ENCODE measurements at places on chromosomes 3 and 15.

GRCh38 chr3:169657351-169658124 lies 6.0 kb downstream of the MECOM start:
- no peak for DNase-seq

GRCh38 chr3:193269343-193270028 lies 28.5 kb downstream of the PLAAT1 start:
- no peak for DNase-seq

- peak; percentile 24 for DNase-seq
Measured at GRCh38 chr3:64575211-64575844, 112.5 kb downstream of the ADAMTS9 start.

GRCh38 chr3:21544076-21544462 lies 206.9 kb downstream of the ZNF385D start:
- no peak for DNase-seq

DNA sequence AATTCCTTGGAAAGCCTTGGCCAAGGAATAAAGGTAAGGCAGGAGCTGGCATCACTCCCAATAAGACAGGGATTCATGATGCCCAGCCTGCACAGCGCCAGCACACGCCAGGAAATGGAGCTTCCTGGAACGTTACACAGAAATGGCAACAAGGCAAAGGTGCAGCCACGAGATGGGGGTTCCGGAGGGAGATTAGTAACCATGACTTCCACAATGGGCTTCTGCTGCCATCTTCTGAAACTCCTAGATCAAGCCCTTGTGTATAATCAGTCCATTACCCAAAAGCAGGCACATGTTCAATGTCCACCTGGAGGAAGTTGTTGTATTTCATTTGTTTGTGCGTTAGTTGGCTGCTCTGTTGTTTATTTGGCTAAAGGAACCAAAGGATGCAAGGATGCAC lies 131.2 kb upstream of the TRIM42 start:
- no peak for DNase-seq

DNA sequence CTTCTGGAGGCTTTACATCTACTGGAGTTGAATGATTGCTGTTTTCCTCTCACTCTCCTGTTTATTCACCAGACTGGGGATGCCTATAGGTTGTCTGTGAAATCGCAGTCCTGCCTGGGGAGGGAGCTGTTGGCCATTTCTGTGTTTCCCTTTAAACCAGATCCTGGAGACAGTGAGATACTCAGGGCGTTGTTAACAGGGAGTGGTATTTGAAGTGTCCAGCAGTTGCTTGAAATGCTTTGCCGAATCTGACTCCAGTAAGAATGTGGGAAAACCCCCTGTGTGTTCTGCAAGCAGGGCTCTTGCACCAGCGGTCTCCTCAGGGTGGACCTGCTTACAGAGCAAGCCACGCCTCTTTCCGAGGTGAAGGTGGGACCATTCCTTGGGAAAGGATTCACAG lies 4.3 kb upstream of the LRRK1 start:
- DNase-seq = no peak

DNA sequence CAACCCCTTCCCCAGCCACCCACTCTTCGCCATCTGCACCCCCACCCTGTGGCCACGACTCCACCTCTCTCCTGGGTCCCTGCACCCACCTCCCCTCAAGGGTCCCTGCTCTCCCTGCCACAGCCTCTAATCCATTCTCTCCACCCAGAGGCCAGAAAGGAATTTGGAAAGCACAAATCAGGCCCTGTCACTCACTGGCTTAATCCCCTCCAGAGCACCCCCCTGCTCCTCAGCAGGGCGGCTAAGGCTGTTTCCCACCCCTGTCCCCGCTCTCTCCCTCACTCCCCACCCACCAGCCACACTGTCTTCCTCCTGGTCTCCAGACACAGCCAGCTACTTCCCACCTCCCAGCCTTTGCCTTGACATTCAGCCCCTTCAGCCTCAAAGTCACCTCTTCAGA lies 150.0 kb upstream of the LINGO1 start:
- DNase-seq = no peak

GRCh38 chr3:76308541-76308940 lies 523.2 kb upstream of the ZNF717 start:
- no peak for DNase-seq

- DNase-seq = no peak
Measured at GRCh38 chr15:92900731-92901071, 577 bp downstream of the CHD2 start.

- DNase-seq = no peak
Measured at GRCh38 chr3:127825756-127826155, 3.4 kb upstream of the MGLL start.

DNA sequence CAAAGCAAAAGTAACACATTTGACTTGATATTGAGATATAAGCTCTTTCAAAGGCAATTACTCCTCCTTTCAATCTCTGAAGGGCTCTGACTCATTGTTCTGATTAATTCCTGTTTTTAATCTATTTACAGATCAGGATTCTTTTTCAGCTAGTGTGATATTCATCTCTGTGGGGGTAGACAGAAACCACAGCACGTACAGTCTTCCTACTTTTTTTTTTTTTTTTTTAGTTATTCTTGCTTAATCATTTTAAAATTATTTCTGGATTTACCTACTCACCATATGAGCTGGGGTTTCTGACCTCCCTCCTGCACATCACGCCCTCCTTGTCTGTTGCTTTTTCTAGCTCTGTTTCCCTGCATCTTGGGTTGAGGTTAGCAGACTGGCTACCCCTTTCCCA lies 1.4 kb downstream of the CNTN3 start:
- no peak for DNase-seq

DNA sequence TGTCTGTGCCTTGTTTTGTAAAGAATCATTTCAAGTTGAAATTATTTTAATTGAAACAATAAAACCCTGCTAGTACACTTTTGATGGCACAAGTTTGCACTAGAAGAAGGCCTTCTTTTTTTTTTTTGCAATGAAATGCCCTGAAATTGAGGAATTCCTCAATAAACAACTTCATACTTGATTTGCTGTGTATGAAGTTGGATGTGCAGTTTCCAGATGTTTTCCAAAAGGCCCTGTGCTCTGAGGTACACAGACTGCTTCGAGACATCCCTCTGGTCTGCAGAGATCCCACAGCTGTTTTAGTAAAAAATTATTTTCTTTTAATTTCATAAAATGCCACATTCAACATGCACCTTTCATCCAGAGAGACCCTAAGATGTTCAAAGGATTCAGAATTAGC lies 48.9 kb downstream of the HES1 start:
- DNase-seq = no peak

DNA sequence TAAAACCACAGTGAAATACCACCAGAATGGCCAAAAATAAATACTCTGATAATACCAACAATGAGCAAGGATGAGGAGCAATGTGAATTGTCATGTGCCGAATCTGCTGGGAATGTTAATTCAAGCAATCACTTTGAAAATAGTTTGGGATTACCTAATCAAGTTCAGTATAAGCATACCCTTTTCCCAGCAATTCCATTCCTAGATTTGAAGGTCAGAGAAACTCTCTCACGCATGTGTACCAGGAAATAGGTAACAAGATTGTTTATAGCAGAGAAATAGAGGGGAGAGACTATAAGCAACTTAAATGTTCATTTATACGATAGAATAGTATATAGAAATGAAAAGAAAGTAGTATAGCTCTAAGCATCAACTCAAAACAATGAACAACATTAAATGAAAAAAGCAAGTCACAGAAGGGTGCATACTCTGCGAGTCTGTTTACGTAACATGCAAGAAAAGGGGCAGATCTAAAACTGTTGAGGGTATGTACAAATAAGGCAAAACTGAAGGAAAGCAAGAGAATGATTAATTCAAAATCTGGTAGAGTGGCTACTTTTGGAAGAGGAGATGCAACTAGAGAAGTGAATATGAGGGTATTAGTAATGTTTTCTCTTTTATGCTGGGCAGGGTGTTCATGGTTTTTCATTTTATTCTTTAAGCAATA lies 27.4 kb downstream of the TMOD3 start:
- DNase-seq = no peak

GRCh38 chr15:51283026-51283425 lies 55.4 kb downstream of the CYP19A1 start:
- DNase-seq = no peak

All from WTC11 (cell line).